ENCODE measurements at places on chromosomes 1 and 21.
A peak's percentile ranks its signal among the peaks of the same experiment; 100 is the strongest.

DNA sequence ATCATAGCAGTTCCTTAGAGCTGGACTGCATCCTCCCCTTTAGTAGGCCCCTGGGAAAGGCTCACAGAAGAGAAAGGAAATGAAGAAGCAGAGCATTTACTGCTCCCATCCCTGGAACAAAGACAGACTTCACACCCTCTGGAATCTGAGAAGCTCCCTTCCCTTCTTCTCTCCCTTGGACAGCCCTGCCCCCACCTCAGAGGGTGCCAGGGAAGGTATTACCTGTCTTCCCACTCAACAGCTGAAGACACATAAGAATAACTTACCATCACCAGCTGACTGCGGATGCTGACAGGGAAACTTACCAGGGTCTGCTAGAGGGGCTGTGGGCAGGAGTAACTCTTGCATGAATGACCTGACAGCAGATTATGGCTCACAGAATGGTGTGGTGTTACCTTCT lies 14.1 kb upstream of the FAAH start:
- no peak for DNase-seq

DNA sequence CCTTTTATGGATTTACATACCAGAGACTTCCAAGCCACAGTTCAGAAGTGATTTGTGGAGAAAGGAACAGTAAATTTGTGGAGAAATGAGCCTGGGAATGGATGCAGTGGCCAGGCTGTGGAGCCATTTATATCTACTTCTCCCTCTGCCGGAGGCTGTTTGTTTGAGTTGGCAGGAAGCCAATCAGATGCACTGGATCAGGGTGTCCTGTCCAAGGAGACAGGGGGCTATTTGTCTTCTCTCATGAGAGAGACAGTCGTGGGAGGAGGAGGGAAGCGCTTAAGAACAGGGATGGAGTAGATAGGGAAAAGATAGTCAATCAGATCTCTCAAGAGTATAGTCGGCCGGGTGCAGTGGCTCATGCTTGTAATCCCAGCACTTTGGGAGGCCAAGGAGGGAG lies 2.8 kb upstream of the HAPLN2 start:
- DNase-seq, result peak; percentile 81

GRCh38 chr1:211148366-211148765 lies 14.4 kb upstream of the KCNH1 start:
- DNase-seq, result no peak

DNA sequence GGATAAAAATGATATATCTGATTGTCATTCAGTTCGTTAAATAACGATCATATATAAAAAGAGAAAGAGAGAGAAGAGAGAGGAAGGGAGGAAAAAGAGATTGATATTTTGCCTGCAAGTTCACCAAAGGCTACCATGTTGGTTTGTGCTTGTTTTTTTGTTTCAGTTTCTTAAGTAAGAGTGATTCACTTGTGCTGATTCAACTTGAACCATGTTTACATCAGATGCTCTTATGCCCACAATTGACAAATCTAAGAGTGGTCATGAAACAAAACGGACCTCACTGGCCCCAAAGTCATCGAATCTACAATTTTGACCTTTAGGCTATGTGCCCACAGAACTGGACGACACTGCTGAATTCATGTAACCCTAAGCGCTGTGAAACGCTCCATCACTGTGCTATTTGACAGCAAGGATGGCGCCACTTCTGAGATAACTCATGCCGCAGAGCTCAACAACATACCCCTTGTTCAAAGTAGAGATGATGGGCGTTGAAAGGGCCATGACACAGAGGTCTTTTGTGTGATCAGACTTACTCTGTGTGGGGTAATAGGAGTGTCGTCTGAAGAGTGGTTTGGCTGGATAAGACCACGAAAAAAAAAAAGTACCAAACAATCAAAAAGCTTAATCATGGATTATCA lies 481.4 kb downstream of the SETD4 start:
- peak; percentile 63 for DNase-seq

- DNase-seq, result peak; percentile 74
Measured at GRCh38 chr1:87794788-87795614, 466.3 kb downstream of the LMO4 start.

DNA sequence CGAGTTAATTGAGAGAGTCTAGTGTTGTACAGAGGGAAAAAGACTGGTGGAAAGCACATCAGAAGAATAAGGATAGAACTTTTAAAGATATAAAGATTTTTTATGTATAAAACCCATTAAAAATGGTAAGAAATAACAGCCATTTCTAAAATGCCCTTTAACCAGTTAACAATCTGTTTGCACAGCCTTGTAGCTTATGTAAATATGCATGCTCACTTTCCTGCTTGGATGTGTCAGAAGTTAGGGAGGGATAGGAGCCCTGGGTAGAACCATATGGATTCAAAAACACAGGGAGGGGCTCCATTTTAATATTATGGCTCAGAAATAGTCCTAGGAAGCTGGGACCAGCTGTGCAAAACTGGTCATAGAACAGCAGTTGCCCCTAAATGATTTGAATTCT lies 4.5 kb upstream of the EDEM3 start:
- no peak for DNase-seq

GRCh38 chr1:226548256-226549093 lies at the start of gene STUM:
STUM (plus strand) TSS chr1:226548764; CDS start chr1:226548905, 141 bp downstream.
- peak; percentile 20 for DNase-seq

DNA sequence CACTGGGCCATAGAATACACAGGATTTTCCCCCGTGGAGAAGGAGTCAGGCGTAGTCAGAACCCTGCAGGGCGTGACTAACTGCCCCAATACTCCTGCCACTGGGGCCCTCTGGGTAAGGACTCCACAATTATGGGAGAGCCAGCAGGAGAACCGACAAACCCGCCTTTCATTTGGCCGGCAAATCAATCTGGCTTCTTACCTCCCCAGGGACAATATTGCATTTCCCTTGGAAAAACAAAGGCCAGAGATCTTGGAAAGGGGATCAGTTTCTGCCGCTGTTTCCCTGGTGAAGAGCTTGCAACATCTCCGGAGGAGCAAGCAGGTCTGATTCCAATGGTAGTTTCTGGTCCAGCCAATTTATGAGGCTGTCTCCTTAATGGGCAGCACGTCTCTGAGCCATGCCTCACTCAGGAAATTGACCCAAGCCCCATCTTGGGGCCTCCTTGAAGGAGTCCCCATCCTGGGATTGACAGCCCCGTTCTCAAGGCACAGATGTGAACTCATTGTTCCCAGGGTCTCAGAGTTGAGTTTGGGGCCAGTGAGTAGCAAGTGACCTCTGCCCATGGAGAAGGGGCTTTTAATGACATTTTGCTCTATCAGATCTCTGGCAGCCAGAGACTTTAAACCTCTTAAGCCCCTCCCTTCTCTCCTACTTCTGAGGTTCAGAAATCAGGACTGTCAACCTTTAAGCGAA lies 4.3 kb downstream of the TRABD2B start:
- DNase-seq, result no peak

- peak; percentile 26 for DNase-seq
Measured at GRCh38 chr1:15684468-15685291, 560 bp downstream of the PLEKHM2 start.

GRCh38 chr1:147821883-147822282 lies 61.5 kb upstream of the GJA5 start:
- peak; percentile 5 for DNase-seq

DNA sequence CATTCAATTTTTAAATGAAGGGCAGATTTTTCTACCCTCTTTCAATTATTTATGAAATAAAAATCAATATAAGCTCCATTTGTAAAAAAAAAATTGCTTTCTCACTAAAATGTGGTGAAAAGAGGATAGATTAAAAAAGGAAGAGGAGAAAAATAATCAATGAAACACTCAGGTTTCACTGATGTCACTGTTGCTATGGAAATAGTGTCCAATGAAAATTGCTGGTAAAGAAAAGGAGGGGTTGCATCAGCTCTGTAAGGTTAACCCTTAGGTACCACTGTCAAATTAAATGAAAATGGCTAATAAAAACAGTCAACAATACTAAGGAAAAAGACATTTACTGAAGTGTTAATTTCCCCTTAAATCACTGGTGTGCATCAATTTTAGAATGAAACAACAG lies 91.6 kb upstream of the TTC39A start:
- peak; percentile 61 for DNase-seq

- no peak for DNase-seq
Measured at GRCh38 chr1:47986761-47987200, 10.4 kb downstream of the TRABD2B start.

GRCh38 chr21:36550761-36551160 lies 70.8 kb upstream of the CLDN14 start:
- peak; percentile 2 for DNase-seq
